Peyer's patch (tissue), 4 donors: ENCODE measurements at places on chromosomes 6 and 20.
A peak's percentile ranks its signal among the peaks of the same experiment; 100 is the strongest.

DNA sequence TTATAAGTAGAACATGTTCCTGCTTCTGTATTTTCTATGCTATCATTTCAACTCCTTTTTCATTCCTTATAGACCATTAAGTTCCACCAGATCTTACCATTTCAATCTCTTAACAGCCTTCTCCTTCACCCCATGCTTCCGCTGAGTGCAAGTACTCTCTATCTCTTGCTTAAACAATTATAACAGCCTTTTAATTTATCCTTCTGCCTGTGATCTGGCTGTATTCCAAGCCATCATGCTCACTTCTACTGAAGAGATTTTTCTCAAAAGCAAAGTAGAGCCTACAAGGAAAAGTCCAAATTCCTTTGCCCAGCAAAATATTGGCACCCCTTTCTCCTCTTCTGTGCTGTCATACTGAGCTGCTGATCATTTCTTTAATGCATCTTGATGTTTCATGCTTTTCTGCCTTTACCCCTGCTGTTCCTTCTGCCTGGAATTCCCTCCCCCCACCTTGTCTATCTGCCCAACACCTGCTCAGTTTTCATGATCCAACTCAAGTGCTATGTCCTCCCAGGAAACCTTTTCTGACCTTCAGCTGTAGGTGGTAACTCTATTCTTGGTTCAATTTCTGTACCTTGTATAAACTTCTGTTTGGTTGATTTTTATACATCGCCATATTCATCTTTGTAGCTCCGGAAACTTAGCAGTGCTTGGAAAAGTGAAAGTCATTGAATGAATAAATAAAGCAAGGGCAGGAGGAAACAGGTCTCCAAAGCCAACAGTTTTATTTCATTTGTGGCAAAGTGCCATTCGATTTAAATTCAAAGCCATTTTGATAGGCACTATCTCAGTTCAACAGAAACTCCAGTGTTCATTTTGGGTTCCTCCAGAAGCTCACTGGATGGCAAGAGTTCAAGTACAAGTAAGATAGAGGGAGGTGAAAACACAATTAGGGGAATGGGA, 10.5 kb upstream of the BMP2 start:
- no peak overlapping the region for H3K4me3 ChIP-seq
- no peaks in the 10 kb centered on the region for H3K36me3 ChIP-seq
- no peaks in the 10 kb centered on the region for H3K27me3 ChIP-seq

GRCh38 chr20:62622877-62623487, 19.3 kb upstream of the SLCO4A1 start:
- H3K27ac ChIP-seq, result peak overlapping the region; percentile 92
- no peaks in the 10 kb centered on the region for H3K36me3 ChIP-seq
- peaks cover 36% of the 10 kb centered on the region for H3K4me1 ChIP-seq

DNA sequence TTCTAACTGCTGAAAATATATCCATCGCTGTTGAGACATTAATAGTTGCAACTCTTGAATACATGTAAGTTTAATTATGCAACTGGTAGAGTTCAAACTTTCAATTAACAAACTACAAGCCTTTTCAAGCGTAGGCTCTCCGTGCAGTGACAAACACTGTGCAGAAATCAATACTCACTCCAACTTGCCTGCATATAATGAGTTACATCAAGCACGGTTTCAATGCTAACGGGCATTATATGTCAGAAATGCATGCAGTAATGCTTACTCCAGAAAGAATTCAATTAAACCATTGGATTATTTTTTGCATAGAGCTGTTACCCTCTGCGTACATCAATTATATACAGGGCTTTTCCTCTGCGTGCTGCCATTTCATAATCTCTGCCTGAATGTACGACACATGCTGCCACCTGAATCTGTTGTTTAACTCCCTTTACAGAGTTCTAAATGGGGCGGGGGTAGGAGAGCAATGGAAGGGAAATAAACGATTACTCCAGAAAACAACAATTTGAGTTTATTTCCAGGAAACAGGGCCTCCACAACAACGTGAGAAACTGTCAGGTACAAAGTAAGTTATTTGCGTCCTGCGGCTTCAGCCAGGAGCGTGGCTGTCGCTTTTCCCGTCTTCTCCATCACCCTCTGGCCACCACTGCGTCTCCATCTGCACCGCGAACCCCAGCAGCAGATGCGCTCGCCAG, 1.8 kb downstream of the PTPRK start:
- no peaks in the 10 kb centered on the region for H3K27me3 ChIP-seq
- H3K27ac ChIP-seq, result peak overlapping the region; percentile 90
- H3K4me1 ChIP-seq, result no peaks in the 10 kb centered on the region
- no peak for DNase-seq
- H3K36me3 ChIP-seq, result no peaks in the 10 kb centered on the region

- no peaks in the 10 kb centered on the region for H3K4me1 ChIP-seq
- no peak overlapping the region for H3K4me3 ChIP-seq
- no peaks in the 10 kb centered on the region for H3K27me3 ChIP-seq
- no peak for DNase-seq
- no peaks in the 10 kb centered on the region for H3K36me3 ChIP-seq
- H3K27ac ChIP-seq, result no peak overlapping the region
These were observed 73.0 kb upstream of the ENPP5 start for GRCh38 chr6:46243754-46244153.
